ENCODE measurements at places on chromosomes 6 and 20.
A peak's percentile ranks its signal among the peaks of the same experiment; 100 is the strongest.

- no peak for DNase-seq
These were observed 22.9 kb downstream of the TMEM14A start for GRCh38 chr6:52693773-52694172.

- DNase-seq = no peak
These were observed 86.9 kb downstream of the SLC22A23 start for GRCh38 chr6:3369985-3370360.

GRCh38 chr6:72322771-72323170 lies 299.1 kb upstream of the KCNQ5 start:
- no peak for DNase-seq

DNA sequence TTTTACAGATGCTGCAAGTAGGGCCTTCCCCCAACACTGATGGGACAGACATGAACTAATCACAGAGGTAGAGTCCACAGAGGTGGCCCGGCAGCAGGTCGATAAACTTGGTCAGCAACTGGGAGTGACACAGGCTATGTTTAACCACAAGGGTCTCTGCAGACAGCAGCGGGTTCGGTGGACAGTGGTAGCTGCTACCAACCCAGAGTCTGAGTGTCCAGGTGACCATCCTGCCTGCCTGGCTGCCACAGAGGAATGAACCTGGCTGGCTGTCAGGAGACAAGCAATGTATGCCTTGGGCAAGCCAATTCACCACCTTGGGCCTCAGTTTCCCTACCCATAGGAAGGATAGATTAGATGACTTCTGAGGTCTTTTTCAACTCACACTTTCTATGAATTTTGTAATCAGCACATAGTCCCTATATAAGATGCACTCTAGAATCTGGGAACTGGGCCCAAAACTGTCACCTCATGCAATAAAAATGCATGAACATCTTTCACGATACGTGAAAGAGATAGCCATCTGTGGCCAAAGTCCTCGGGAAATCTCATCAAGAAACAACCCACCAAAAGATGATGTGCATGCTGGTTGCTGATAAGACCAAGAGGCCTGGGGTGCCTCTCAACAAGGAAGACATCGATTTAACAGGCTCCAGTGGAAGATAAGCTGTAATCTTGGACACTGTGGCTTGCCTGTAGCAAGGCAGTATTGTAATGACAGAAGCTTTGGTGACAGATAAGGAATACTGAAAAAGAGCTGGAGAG lies 30.5 kb downstream of the MDGA1 start:
- DNase-seq = no peak

GRCh38 chr6:12992770-12993169 lies 276.2 kb downstream of the PHACTR1 start:
- no peak for DNase-seq

DNA sequence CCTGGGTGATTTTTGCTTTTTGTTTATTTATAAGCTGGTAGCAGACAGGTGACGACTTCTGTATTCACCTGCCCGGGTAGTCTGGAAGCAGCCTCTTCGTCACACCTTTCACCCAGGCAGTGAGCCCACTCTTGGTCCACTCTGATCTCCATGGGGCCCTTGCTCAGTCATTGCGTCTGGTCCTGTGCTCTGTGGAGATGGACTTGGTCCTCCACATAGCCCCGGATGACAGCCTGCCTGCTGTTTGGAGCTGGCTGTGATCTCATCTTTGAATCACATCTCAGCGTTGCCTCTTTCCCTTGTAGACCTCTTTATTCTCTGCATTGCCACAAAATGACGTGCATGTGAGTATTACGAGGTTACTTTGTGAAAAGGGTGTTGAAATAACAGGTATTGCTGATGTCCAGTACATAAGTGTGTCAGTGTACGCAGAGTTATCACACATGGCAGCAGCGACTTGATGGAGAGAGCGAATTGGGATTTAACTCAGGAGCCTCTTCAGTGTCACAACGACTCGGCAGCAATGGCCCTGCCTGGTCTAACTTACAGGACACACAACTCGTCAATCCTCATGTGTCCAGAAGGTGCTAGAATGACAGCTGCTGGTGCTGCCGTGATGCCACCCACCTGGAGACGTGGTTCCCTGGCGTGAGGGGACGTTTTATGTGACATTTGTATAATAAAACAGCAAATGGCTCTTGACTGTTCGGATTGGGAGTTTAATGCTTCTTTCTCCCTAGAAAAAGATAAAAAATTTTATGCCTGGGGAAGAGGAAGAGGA lies 24.2 kb upstream of the FRMD1 start:
- no peak for DNase-seq

DNA sequence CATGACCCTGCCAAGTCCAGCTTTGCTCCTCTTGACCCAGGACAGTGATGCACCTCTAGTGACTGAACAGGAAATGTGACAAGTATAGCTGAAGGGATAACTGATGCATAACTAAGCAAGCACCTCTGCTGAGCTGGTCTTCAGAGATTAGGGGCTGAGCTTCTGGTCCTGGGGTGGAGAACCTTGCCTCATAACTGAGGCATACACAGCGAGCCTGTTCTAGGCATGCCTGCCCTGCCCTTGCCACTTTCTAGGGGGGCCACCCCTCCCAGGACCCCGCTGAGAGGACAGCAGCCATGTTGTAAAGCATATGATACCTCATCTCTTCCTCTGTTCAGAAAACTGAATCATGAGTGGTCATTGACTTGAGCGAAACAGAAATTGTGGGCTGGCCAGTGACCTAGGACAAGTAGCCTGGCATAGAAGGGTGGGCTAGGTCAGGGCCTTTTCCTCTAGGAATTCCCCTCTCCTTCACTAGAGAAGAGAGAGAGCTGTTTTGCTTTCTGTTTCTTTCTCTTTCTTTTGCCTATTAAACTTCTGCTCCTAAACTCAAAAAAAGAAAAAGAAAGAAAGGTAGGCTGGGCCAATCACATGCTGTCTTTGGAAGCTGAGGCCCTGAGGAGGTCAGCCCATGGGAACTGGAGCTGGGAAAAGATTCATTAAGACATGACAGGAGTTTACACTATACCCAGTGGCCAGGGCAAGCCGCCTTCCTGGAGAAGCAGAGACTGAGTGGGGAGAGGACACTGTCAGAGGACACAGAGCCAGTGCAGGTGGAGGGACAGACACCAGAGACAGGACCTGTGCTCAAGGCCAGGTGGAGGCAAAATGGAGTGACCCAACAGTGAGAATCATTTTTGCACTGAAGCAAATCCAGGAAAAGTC lies 23.1 kb downstream of the ALDH5A1 start:
- no peak for DNase-seq

GRCh38 chr6:78810146-78810545 lies 57.2 kb upstream of the IRAK1BP1 start:
- no peak for DNase-seq

DNA sequence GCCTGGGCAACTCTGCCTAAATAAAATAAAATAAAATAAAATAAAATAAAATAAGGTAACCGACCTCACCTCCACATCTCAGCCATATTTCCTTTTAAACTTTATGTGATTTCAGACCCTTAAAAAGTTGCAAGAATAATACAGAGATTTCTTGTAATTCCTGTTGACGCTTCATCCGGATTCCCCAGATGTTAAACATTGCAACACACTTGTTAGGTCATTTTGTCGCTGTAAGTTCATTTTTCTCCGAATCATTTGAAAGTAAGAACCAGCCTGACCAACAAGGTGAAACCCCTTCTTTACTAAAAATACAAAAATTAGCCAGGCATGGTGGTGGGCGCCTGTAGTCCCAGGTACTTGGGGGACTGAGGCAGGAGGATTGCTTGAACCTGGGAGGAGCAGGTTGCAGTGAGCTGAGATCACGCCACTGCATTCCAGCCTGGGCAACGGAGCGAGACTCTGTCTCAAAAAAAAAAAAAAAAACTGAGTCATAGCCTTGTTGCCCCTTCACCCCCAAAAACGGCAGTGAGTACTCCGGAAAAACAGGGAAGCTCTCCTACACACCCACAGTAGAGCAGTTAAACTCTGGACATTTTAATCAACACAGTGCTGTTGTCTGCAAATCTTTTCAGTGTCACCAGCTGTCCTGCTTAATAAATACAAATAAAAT lies 5.9 kb downstream of the PYGB start:
- DNase-seq = no peak

GRCh38 chr20:63348828-63349515 lies 12.2 kb downstream of the CHRNA4 start:
- no peak for DNase-seq

- no peak for DNase-seq
These were observed 85.3 kb upstream of the AKAP12 start for GRCh38 chr6:151154418-151154817.

- no peak for DNase-seq
These were observed 123.3 kb upstream of the DUSP22 start for GRCh38 chr6:168865-169455.

DNA sequence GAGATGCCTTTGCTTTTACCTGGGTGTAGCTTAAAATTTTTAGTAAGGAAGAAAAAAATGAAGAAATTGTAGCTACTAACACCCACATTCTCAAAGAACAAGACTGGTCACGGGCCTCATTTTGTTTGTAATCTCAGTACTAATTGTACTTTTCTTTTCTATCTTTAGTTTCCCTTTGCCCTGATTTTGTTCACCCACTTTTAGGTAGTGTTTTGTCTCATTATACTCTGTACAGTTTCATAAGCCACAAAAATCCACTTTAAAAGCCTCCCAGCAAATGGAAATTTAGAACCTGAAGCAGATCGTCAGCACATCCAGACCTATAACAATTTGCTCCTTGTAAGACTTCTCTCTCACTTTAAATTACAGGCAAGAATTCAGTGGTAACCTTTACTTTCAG lies 43.3 kb downstream of the TP53INP2 start:
- DNase-seq = no peak

DNA sequence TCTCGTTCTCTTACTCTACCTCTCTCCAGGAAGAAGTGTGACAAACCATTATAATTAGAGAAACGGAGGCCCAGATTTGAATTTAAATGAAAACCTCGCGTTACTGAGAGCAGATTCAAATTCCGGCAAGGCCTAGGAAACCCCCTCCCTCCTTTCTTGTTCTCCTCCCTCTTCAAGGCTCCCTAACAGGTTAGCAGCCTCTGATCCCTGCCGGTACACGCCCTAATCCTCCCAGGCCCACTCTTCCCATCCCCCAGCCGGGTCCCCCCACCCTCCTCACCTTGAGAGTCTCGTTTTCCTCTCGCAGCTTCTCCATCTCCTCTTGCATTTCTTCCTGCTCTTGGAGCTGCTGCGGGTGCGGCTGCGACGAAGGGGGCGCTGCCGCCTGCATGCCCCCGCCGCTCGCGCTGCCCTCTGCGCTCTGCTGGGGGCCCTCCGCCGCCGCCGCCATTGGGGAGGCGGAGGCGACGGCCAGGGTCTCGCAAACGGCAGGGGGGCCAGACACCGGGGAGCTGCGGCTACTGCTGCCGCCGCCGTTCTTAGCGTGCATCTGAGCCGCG lies 3.8 kb downstream of the MTCL3 start:
- peak; percentile 54 for DNase-seq

GRCh38 chr6:3269281-3269975 lies 10.7 kb downstream of the PSMG4 start:
- DNase-seq = no peak

DNA sequence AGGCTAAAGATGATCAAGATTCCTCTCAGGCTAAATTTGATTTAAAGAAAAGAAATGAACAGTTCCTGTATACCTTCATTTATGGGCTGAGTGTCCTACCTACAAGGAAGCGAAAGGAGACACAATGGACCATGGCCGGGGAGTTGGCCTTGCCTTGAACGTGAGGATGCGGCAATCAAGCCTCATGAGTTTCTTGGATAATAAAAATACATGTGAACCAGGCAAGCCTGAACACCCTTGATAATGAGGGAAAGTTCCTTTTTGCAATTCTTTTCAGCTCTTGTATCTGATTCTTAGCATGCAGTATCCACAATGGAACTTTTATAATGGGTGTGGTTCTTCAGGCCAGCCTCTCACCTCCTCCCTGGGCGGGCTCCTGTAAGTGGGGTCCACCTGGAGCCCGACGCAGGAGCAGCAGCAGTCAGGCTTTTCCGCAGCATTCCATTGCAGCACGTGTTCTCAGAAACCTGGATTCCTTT lies 83.8 kb downstream of the RNASET2 start:
- no peak for DNase-seq

DNA sequence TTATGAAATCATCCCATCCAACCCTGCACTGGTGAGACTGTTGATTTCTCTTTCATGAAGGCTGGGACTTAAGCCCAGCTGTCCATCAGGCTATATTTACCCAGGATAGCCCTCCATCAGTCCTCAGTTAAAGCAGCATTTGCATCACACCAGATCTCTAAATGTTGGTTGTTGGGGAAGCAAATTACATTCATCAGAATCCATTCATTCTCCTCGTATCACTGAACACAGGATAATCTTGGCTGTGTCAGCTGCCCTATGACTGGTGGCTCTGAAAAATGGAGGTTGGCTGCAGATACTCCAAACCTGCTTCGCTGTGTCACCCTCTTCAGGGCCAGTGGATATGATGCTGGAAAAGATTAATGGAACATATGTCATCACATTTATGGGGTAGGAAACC lies 718.3 kb downstream of the KIF16B start:
- DNase-seq = no peak

- DNase-seq = no peak
These were observed 68.8 kb downstream of the CDC5L start for GRCh38 chr6:44456070-44456965.

DNA sequence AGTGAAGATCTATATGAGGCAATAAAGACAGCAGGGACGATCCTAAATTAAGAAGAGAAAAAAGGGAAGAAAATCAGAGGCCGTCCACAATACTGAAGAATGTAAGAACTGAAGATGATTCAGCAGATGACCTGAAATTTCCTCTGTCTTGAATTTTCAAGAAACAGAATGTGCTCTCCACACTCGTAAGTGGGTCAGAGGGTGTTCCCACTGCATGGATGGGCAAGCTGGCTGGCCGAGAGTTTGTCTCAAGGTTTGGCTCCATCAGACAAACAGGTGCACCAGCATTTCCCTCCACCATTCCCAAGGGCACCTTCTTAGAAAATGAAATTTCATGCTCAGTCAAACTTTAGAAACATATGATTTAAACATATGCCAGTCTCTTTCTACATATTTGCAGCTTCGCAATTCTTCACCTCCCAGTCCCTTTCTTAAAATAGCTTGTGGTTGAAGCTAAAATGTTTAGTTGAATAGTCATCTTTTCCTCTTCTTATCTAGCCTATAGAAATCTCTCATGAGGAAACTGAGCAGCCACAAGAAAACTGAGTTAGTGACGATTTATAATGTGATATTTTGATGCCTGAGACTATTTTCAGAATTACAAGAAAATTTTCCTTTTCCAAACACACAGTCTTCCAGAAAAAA lies 576.4 kb downstream of the PRKN start:
- DNase-seq = no peak

GRCh38 chr6:35176301-35177024 lies 35.3 kb upstream of the TCP11 start:
- DNase-seq = no peak

DNA sequence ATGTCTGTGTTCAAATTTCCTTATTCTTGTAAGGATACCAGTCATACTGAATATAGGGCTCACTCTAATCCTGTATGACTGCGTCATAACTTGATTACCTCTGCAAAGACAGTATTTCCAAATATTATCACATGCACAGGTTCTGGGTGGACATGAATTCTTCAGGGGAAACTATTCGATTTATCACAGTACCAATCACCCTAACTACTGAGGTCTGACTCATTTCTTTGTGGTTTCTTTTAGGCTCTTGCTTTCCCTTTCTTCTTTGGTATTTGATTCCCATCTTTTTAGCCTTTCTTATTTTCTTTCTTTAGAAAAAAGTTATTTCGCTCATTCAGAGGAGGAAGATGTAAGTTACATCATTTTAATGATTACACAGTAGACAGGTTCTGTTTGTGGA lies 40.3 kb upstream of the TBX18 start:
- no peak for DNase-seq
